ENCODE measurements at places on chromosomes 7 and 10.

GRCh38 chr10:126041804-126042231 lies 145.5 kb downstream of the FANK1 start:
- peak; percentile 2 for DNase-seq

DNA sequence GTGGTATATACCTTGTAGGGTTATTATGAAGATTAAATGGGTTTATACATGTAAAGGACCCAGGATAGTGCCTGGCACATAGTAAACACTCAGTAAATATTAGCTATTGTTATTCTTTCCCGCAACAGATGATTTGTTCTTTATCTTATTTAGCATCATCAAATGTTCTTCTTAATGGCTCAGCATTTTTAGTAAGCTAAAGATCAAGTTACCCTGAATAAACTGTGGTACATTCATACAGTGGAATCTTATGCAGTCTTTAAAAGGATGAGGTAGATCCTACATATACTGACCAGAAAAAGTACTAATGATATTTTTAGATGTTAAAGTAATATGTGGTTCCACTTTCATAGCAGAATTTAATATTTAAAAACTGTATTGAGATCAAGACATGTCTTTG lies 65.4 kb downstream of the ST7 start:
- DNase-seq: no peak

GRCh38 chr10:88386204-88386788 lies 196.8 kb downstream of the RNLS start:
- DNase-seq: no peak

GRCh38 chr10:62733654-62734293 lies 70.7 kb upstream of the ADO start:
- DNase-seq: no peak

DNA sequence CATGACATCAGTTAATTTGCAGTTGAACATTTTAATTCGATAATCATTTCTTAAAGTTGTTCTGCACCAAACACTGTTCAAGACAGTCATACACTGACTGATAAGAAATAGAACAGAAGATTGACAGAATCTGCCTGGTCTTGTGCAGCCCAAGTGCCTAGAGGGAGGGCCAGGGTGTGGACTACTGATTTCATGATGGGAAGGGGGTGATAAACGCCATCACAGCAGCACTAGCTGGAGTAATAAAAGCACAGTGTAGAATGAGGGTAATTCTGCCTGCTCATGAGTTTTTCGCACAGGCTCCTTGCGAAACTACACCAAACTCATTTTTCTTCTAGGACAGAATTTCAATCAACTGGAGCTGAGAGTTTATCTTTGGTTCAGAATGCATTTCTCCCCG lies 270.1 kb downstream of the ARL4A start:
- DNase-seq: no peak

DNA sequence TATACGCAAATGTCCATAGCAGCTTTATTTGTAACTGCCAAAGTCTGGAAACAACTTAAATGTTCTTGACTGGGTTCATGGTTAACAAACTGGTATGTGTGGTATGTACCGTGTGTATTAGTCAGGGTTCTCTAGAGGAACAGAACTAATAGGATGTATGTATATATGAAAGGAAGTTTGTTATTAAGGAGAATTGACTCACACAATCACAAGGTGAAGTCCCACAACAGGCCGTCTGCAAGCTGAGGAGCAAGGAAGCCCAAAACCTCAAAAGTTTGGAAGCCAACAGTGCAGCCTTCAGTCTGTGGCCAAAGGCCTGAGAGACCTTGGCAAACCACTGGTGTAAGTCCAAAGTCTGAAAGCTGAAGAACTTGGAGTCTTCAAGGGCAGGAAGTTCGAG lies 66.8 kb downstream of the TMEM168 start:
- no peak for DNase-seq

DNA sequence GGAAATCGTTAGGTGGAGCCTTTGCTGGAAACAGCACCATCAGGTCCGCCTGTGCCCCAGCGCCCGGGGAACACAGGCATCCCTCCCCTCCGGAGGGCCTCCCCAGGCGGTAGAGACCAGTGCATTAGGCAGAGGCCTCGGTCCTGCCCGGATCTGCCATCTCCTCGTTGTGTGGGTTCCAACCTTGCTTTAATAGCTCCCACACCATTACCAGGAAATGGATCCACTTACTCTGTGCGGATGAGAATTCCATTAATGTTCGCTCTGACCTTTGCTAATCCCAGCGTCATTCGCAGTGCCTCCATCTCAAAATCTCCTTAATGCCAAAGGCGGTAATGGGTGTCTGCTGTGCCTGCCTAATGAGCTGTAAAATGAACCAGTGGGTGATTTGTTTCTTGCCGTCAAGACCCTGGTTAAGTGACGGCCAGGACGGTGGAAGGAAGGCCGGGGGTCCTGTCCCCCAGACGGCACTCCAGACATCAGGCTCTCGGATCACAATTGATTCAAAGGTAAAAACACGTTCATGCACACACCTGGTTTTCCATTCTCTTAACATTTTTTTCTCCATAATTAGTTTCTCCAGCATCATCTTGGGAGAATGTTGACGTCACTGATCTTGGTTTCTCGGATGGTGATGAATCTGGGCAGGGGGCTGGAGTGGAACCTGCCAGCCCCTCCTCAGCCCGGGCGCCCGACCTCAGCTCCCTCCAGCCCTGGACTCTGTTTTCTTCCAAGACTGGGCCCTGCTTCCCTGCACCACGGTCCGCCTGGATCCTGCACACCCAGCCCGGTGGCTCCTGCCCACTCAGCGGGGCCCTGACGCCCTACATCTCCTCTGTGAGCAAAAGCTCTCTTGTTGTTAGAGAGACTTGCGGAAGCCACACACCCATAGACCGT lies 22.8 kb upstream of the FAM20C start:
- DNase-seq: no peak

- no peak for DNase-seq
Measured at GRCh38 chr7:70734411-70734810, 397.5 kb upstream of the GALNT17 start.

GRCh38 chr7:76304888-76305375 lies 2.5 kb downstream of the HSPB1 start:
- no peak for DNase-seq

- no peak for DNase-seq
Measured at GRCh38 chr7:30865821-30866220, 45.8 kb upstream of the AQP1 start.

DNA sequence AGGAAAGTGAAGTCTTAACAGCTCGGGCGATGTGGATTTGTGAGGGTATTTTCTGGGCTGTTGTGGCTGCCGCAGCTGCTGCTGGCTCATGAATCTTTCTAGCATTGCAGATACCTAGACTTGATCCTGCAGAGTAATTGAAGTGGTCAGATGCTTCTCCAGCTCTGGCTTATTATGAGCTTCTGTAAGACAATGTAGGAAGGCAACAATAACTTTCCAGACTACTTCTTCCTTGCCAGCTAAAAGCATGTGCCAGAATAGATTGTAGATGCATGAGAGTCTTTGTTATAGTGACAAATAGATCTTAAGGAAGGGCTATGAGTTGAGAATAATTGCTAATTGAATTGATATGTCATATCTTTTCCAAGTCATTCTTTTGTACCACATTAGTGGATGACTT lies 461.4 kb upstream of the POT1 start:
- no peak for DNase-seq

- no peak for DNase-seq
Measured at GRCh38 chr7:45915606-45916005, 5.5 kb downstream of the IGFBP3 start.

- no peak for DNase-seq
Measured at GRCh38 chr7:37924491-37925041, 4.1 kb downstream of the EPDR1 start.

DNA sequence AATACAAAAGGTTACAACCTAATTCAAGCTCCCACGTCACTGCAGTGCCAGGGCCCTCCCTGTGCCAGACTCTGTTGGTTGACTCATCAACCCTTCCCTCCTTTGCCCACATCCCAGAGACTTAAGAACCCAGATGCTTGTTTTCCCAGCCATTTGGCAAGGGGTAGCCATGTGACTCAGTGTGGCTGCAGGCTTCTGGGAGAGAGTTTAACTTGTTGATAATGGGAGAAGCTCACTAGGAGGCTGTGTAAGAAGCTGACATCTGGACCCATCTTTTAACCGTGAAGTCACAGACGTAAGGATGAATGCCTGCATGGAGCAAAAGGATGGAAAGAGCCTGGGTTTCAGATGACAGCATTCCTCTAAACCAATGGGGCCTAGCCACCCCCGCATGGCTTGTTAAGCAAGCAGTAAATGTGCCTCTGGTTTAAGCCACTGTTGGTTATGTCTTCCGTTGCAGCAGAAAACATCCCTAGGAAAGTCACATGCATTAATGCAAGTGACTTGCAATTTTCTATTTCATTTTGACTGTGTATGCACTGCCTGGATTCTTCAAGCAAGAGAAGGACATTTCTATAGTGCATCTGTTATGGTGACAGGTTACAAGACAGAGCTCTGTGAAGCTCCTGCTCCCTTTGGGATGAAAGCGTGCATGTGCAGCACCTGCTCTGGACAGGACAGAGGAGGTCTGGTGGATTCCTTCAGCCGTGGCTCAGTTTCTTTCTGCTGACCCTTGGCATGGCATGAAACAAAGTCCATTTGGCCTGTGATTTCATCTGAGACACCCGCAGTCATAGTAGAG lies 57.5 kb upstream of the CREB5 start:
- DNase-seq: peak; percentile 71

GRCh38 chr10:84156768-84157167 lies 16.8 kb upstream of the GPR15LG start:
- DNase-seq: no peak

- no peak for DNase-seq
Measured at GRCh38 chr10:84292502-84292901, 35.9 kb upstream of the CCSER2 start.

- no peak for DNase-seq
Measured at GRCh38 chr7:149188637-149189259, 6.6 kb upstream of the ZNF282 start.

DNA sequence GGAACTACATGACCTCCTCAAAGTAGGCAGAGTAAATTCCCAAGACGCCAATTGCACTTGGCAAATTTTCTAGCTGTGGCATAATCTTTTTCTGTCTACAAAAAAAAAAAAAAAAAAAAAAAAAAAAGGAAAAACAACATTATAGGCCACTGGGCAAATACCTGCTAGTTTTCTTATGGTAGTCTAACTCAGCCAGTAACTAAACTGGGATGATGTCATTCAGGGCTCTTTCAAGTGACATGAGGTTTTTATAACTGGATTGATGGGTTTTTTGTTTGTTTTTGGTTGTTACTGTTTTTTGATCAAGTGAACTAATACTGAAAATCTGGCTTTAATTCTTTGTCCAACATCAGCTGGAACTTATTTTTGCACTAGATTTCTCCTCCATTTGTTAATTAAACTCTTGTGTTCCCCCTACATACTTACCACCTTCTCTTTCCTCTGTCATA lies 7.4 kb upstream of the VIM start:
- no peak for DNase-seq

GRCh38 chr10:4217187-4217586 lies 432.2 kb upstream of the KLF6 start:
- DNase-seq: no peak

GRCh38 chr10:45409782-45410181 lies 35.8 kb downstream of the ALOX5 start:
- no peak for DNase-seq

GRCh38 chr10:131735577-131735976 lies 165.2 kb upstream of the PPP2R2D start:
- DNase-seq: no peak

DNA sequence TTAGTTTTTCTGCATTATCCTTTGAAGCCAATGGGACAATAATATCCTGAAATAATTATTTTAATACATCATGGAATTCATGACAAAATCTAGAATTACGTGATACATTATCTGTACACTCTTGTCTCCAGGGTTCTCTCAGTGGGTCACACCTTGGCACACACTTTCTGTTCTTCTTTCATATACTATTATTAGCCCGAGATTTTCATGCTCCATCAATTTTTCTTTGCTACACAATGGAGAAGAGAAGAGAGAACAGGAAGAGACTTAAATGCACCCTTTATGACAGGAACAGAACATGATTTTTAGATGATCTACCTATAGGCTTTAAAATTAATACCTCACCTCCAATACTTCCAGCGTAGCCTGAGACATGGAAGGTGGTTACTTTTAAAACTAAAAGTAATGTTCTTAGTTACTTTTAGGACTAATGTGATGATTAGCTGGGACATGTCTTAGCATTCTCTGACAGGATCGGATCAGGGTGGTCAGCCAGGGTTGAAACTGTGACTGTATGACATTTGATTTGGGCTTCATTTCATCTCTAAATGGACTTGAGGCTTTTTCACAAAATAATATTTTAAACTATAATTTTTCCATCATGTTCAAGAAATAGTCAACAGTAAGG lies 148.2 kb upstream of the WNT16 start:
- DNase-seq: no peak

DNA sequence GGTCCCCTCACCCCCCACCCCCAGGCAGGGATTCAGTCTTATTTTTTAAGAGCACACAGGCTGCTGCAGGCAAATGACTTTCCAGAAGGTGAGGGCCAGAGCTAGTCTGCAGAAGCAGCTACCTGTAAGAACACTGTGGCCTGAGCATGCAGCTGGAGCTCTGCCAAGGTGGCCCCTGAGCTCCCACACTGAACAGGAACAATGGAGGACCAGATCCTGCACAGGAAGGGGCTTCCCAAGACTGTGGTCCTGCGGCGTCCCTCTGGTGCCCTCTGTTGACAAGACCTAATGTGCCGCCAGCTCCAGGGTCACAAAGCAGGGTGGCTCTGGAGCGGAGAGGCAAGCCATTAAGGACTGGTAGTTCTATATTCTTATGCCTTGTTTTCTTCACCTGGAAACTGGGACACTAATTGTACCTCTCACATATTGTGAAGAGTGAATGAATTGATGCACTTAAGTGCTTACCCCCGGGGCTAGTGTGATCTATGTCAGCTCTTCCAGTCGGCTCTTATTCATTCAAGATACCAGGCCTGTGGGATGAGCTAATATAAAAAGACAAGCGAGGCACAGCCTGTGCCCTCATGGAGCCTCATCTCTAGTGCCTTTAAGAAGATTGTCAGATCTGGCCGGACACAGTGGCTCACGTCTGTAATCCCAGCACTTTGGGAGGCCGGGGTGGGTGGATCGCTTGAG lies 8.0 kb upstream of the BEND7 start:
- DNase-seq: peak; percentile 85

DNA sequence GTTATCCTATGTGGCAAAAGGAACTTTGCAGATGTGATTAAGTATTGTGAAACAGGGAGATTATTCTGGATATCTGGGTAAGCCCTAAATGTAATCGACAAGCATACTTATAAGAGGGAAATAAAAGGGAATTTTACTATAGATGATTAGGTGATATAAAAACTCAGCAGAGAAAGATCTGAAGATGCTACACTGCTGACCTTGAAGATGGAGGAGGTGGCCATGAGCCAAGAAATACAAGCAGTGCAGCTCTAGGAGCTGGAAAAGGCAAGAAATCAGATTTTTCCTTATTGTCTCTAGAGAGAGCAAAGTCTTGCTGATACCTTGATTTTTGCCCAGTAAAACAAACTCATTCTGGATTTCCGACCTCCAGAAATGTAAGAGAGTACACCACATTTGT lies 67.7 kb downstream of the BRAF start:
- DNase-seq: no peak

All from NCI-H1417 (cell line).